ENCODE measurements at places on chromosomes 1 and 21.

- no peak for DNase-seq
Measured at GRCh38 chr1:172827841-172828240, 168.9 kb downstream of the FASLG start.

GRCh38 chr1:170205301-170205700 lies 59.5 kb downstream of the NTMT2 start:
- DNase-seq: no peak

DNA sequence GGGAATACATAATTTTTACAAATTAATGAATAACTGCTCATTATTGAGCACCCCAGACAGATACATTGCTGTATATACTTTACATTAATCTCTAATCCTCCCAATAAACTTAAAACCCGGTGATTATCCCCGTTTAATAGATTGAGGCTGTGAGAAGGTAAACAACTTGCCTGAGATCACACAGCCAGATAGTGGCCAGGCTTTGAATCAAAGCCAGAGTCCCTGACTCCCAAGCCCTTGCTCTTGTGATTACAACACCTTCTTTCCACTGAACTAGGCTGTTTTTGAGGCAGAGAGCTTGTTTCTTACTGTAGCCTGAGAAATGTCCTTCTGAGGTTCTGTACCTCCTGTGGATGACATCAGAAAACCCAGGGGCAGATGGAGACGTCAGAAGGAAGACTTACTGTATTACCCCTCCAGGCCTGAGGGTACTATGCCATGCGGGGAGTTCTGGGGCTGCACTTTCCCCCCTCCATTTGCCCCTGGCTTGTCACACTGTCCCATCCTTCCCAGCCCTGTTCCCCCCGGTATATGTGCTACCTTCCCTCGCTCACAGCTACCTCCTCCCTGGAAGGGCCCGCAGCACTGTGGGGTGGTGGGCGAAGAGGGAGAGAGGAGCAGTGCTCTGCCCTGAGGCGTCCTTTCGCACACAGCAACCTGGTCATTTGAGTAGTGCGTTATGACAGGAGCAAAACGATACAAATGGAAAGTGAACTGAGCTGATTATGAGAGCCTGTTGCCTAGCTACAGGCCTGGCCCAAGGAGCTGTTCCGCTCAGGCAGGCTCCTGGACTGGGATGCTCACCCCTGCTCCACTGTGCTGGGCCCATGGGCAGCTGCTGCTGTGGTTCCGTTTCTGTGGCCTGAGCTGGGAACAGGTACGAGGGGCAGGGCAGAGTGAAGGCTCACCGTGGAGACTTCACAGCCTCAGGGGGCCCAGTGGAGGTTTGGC lies 4.6 kb downstream of the KCNC4 start:
- no peak for DNase-seq

GRCh38 chr1:70486676-70487458 lies 75.8 kb downstream of the CTH start:
- DNase-seq: no peak

DNA sequence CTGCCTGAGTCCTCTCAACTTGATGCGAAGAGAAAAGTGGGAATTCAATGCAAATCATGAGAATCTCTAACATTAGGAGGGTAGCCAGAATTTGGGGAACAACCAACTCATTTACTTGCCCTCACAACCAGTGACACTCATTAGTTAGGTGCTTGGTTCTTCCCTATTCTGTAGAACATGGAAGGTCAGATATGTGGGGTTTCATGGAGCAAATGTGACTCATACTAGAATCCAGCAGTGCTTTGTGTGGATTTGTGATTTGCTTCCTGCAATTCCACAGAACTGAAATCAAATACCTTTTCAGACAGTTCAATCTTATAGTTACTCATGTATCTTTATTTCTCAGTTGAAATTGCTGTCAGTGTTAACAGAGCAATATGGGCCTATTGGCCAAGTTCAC lies 6.9 kb upstream of the ETV3 start:
- DNase-seq: no peak

- DNase-seq: no peak
Measured at GRCh38 chr1:158227904-158228623, 26.2 kb upstream of the CD1A start.

All from left cardiac atrium (tissue), 4 donors.